Endothelial cell (in vitro differentiated cells): ENCODE measurements at places on chromosomes 7 and 10.

DNA sequence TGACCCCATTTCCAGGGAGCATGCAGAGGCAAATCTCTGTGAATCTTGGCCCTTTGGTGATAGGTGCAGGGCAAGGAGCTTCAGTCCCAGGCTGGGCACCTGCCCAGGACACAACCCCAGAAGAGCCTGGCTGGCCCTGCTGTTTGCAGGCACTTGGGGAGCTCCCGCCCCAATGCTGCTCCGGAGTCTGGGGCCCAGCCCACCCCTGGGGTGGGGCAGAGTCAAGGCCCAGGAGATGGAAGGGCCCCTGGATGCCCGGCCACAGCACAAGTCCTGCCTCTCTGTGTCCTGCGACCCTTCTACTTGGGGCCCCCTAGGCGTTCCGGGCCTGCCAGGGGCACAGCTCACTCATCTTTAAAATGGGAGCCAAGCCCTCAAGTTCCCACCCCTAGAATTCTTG lies 24.7 kb downstream of the PDGFA start:
- DNase-seq: no peak

DNA sequence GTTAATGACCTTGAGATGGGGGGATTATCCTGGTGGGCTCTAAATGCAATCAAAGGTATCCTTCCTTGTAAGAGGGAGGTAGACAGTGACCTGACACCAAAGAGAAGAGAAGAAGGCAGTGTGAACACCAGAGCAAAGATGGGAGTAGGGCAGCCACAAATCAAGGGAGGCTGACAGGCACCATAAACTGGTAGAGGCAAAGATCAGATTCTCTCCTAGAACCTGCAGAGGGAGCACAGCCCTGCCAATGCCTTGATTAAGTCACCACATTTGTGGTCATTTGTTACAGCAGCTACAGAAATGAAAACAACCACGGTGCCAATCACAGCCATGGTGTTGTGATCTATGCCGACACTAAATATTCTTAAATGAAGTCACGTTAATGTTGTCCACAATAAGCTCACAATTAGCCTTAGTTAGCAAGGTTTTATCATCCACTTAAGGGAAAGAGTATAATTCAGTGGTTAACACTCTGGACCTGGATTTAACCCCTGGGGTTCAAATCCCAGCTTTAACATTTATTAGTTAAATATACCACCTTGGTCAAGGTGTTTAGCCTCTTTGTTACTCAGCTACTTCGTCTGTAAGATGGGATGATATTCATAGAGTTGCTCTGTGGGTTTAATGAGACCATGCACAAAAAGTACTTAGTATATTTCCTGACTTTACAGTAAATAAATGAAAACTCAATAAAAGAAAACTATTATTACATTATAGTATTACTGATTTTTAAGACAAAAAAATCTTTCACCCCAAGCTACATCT lies 70.8 kb downstream of the SGMS1 start:
- DNase-seq: no peak

- no peak for DNase-seq
These were observed 76.7 kb upstream of the EN2 start for GRCh38 chr7:155380976-155381851.

DNA sequence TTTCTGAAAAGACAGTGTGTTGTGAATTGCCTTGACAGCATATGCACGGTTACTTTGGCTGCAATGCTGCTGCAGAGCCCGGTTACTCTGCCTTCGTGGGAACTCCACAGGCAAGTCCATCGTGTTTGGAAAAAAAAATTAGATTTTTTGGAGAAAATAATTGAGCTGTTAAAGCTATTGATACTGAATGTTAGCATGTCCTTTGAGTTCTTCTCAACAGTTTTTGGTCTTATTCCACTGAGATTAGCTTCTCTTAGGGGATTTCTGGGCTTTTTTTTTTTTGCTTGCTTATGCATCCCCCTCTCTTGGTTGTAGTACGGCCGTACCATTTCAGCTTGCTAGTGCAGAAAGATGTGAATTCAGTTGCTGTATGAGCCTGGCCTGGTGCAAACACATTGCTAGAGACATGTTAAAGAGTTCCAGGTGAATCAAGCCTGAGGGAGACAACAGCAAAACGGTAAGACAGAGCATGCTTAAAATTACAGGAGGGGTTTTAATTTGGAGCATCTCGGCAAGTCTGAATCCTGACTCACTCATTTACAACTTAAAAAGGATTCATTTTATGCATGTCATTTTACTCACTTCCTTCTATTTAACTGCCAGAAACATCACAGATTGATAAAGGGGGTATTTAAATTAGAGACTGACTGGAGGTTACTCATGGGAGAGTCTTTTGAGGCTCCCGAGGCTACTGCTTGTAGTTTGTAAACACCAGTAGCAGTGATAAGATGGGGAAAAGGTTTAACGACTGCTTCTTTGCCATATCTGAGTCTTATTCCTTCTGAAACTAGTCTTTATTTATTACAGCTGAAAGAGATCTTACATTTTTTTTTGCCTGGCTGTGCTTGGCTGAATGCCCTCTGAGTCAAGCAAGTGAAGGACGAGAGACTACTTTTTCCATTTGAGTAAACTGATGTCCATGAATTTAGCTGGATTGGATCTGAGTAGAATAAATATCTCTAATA lies 113.7 kb downstream of the CDK14 start:
- DNase-seq: no peak

DNA sequence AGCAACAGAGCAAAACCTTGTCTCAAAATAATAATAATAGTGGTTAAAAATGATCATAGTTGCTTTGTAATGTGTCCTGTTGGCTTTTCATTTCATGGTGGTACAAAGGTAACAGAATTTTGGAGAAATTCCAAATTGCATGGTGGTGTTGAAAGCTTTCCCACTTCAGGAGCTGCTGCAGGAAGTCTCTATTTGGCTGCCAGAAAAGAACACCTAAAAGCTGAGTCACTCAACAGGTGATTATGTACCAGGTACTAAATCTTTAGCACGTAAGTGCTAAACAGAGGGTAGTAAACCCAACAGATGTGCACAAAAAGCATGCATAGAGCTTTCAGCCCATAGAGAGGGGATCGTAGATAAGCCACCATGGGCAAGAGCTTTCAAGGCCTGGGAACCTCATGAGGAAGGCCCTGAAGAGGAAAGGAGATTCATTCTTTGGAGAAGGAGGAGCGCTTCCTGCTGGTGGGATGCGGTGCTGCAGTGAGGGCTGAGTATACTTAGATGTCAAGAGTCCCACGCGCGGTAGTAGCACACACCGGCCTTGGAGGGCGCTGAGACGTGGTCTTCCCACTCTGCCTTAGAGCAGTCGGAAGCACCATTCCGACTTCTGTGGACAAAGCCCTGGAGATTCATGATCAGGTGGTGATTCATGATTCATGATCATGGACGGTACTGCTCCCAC lies 118.7 kb downstream of the RALA start:
- peak; percentile 50 for DNase-seq

- no peak for DNase-seq
These were observed 60.6 kb downstream of the PRTFDC1 start for GRCh38 chr10:24891823-24892222.

- DNase-seq: no peak
These were observed 45.5 kb downstream of the MYOF start for GRCh38 chr10:93436591-93437085.

DNA sequence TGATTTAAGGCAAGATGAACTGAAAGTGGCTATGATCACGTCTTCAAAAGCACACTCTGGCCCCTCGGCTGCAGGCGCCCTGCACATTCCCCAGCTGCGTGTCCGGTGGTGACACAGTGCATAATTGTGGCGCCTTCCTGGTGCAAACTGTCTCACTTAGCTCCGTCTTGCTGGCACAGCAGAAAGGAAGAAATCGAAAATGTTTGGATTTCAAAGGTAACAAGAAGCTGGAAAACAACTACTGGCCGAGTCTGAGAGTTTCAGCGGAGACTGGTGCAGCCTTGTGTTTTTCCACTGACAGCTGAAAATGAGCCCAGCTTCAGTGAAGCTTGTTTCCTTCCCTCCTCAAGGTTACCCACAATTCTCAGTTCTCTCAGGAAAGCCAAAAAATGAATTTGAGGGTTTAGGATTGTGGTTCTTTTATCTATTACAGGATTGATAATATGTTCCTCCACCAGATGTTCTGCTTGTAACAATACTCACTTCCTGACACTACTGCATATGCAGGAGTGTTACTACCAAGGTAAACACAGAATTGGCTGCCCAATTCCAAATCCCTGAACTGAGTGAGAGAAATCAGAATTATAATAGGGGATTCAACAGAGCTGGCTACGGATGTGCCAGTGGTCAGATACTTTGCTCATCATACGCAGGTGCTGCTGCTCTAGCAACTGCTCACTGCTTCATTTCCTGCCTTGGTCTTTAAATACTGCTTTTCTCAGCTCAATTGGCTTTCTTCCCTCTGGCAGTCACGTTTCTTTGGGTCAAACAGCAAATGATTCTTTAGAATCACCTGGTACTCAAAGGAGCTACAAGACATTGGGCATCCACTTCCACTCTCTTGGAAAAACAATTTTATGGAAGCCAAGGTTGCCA lies 63.7 kb downstream of the TRUB1 start:
- no peak for DNase-seq
